DMS 273 treated with DMSO at 0.1 percent for 48 hours (cell line): ENCODE measurements at places on chromosomes 1 and 21.

DNA sequence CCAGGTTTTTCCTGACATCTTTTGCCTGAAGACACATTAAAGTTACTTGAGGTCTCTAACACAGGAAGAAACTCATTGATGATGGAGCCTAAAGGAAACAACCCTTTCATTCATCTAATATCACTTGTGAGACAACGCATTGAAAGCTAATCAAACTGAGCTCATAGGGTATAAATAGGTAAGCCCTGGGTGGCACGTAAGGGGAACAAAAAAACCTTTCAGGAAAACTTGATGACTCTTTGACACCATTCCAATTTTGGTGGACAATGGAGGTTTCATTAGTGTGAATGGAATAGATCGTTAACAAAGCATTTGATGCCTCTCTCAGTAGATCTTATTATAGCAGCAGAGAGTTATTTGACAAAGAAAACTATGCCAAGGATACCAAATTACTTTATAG, 80.7 kb upstream of the DUSP10 start:
- no peak for DNase-seq

DNA sequence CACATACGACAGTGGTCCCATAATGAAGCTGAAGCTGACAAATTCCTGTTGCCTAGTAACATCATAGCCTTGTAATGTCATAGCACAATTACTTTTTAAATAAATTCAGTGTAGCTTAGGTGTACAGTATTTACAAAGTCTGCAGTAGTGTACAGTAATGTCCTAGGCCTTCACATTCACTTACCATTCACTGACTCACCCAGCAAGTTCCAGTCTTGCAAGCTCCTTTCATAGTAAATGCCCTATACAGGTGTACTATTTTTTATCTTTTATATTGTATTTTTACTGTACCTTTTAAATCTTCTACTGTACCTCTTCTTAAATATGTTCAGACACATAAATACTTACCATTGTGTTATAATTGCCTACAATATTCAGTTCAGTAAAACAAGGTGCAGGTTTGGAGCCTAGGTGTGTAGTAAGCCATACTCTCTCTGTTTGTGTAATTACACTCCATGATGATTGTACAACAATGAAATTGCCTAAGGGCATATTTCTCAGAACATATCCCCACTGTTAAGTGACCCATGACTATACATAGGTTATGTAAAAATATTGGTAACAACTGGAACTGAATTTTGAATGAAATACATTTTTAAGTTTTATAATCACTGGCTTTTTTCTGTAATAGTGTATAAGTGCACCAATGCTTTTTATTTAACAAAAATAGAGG, 33.5 kb upstream of the ADAM30 start:
- no peak for DNase-seq

- DNase-seq = no peak
These were observed 3.6 kb upstream of the SCAF4 start for GRCh38 chr21:31735511-31735992.

GRCh38 chr1:25756215-25756614, 43.8 kb upstream of the SELENON start:
- no peak for DNase-seq

DNA sequence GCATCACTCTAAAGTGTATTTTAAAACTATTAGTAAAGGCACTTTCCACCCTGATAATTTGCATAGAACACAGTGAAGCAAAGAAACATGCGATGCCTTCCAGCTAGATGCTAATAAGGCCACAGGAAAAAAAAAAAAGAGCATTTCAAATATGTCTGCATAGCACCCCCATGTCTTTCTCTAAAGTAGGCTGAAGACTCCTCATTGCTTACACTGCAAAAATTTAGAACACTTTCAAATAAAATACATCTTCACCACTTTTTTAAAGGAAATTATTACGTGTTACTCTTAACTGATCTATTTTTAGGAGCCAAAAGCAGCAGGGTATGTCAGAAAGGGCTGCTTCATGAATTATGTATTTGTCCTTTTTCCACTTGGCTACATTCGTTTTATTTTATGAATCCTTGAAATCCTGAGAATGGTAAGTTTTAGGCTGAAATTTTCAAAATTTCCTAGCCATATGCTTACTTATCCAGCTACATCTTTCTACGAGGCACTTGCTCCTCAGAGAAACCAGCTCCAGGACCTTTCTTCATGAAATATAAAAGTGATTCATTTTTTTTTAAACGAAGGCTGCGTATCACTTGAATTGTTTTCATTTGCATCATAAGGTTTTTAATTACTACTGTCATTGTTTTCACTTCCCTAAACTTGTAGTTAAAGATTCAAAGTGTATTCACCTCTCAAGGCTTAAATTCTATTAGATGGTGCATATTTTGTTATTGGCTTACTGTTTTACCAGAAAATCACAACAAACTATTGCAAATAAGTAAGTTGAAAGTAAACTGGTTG, 513.0 kb downstream of the PTPRC start:
- DNase-seq = no peak

- DNase-seq = no peak
These were observed 108.8 kb downstream of the ADAMTS1 start for GRCh38 chr21:26736449-26736848.

GRCh38 chr21:46221664-46222435, 6.7 kb downstream of the LSS start:
- DNase-seq = no peak

GRCh38 chr1:169201084-169201619, 94.7 kb downstream of the ATP1B1 start:
- DNase-seq = no peak

GRCh38 chr1:243910607-243911006, 60.6 kb upstream of the AKT3 start:
- no peak for DNase-seq

GRCh38 chr21:36690628-36691554, 8.0 kb upstream of the SIM2 start:
- DNase-seq = no peak

- no peak for DNase-seq
These were observed 127.8 kb downstream of the NRDC start for GRCh38 chr1:51750729-51751128.

DNA sequence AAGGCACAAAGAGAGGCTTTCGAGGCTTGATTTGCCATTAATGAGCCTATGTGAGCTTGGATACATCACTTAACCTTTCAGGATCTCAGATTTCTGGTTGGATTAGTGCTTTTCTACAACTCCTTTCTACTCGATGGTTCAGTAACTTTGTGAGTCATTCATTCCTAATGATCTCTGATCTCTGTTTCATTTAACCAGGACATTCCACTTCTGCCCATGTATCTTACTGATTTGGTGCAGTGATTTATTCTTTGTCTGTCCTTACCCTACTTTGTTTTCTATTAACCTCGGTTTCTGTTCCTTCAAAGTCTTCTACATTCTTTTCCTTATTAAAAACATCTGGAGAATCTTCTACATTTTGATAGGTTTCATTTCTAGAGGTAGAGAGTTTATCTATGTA, 94.6 kb upstream of the ZBTB18 start:
- DNase-seq = no peak
